ENCODE measurements at places on chromosomes 12 and 14. TPM values are rescaled to one million over a fixed set of nuclear protein-coding genes. Genes with fewer than 3 reads are reported as not detected.
A peak's percentile ranks its signal among the peaks of the same experiment; 100 is the strongest.

DNA sequence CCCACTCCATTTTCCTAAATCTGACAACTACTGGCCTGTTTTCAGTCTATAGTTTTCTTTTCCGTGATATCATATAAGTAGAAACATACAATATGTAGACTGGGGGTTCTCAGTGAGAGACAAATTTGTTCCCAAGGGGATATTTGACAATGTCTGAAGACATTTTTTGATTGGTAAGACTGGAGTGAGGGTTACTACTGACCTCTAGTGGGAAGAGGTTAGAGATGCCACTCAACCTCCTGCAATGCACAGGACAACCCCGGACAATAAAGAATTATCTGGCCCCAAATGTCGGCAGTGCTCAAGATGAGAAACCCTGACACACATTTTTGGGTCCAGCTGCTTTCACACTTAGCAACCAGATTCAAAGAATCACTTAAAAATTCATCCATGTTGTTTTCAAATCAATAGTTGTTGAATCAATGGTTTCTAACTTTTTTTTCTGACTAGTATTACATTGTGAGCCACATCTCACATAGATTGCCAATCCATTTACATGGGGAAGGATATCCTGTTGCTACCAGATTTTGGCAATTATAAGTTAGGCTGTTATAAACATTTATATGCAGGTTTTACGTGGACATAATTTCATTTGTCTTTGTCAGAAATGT lies 307.1 kb downstream of the RPL10L start:
- no peaks in the 10 kb centered on the region for H3K36me3 ChIP-seq
- DNase-seq, result no peak
- peaks cover 5% of the 10 kb centered on the region for H3K4me1 ChIP-seq
- no peaks in the 10 kb centered on the region for H3K27me3 ChIP-seq
- H3K27ac ChIP-seq, result no peak overlapping the region
- H3K4me3 ChIP-seq, result no peak overlapping the region

DNA sequence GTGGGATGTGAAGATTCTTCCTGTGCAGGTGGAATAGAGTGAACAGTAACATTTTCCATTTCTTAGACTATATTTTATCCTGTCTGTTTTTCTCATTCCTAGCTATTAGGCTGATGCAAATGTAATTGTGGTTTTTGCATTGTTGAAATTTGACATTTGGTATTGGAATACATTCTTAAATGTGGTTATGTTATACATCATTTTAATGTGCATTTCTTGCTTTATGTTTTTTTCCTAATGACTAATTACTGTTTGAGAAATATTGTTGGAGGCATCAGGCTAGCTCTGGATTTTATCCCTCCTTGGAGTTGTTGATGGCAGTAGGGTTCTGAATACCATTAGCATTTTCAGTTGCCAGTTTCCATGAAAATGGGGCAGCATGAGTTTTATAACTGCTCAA lies 75.9 kb upstream of the GNG2 start:
- H3K27ac ChIP-seq, result no peak overlapping the region
- peaks cover 3% of the 10 kb centered on the region for H3K4me1 ChIP-seq
- DNase-seq, result no peak
- H3K4me3 ChIP-seq, result no peak overlapping the region
- H3K36me3 ChIP-seq, result peaks cover 2% of the 10 kb centered on the region
- H3K27me3 ChIP-seq, result peaks cover 51% of the 10 kb centered on the region

DNA sequence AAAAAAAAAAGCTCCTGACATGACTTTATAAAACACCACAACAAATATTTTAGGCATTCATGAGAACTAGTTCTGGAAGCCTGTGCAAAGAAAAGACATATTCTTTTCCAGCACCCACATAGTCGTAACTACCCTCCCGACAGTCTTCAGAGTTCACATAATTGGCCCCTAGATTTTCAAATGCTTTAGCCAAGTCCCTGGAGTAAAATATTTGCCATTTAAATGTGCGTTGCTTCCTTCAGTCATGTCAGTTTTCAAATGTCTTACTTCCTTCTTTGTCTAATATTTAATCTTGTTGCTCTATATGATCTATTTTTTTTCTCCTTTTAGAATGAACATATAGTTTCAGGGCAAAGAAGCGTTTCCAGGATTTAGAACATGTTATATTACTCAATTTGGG lies 66.8 kb upstream of the KRAS start:
- DNase-seq, result no peak
- no peaks in the 10 kb centered on the region for H3K36me3 ChIP-seq
- H3K4me3 ChIP-seq, result no peak overlapping the region
- H3K27me3 ChIP-seq, result no peaks in the 10 kb centered on the region

The ESRRB gene
- 0.16 TPM for total RNA-seq

GRCh38 chr12:68755536-68756243 lies 9.7 kb downstream of the SLC35E3 start:
- H3K27me3 ChIP-seq, result no peaks in the 10 kb centered on the region
- no peak overlapping the region for H3K4me3 ChIP-seq
- no peak overlapping the region for H3K27ac ChIP-seq
- H3K36me3 ChIP-seq, result peaks cover 50% of the 10 kb centered on the region
- DNase-seq, result no peak

DNA sequence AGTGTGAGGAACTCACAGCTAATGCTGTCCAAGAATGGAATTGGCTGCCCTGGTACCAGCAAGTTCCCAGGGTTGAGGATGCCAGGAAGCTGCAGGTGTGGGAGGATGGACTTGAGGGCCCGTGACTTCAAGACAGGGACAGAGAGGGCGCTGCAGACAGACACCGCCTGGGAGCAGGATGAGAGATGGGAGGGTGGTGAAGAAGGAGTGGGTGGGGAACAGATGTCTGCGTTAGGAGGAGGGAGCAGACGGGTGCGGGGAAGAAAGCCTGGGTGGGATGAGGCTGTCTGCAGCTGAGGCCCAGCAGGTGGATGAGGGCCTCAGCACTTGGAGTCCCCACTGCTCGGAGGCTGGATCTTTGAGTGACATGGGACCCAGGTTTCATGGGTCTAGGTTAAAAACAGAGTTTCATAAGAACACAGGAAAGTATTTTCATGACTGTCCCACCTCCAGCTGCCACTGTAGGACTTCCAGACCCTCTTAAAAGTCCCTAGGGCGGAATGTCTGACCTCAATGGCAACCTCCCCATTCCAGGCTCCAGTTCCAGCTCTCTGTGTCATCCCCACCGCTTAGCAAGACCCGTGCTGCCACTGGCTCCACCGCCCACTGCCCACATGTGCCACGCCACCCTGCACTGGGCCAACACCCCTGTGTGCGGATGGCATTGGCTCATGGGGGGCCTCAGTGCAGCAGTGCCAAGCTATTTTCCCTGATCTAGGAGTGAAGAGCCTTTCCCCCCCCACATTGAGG lies 70.3 kb upstream of the SCN8A start:
- H3K4me1 ChIP-seq, result peaks cover 8% of the 10 kb centered on the region
- no peak overlapping the region for H3K4me3 ChIP-seq
- no peaks in the 10 kb centered on the region for H3K36me3 ChIP-seq

- H3K4me3 ChIP-seq, result no peak overlapping the region
- DNase-seq, result no peak
- H3K27ac ChIP-seq, result no peak overlapping the region
- H3K27me3 ChIP-seq, result no peaks in the 10 kb centered on the region
Observed at GRCh38 chr12:42780671-42781070, 191.1 kb upstream of the PRICKLE1 start.

The KCNH3 gene
- 2.5 TPM for total RNA-seq

GRCh38 chr12:57940052-57940914 lies 1.1 kb upstream of the ATP23 start:
- H3K27me3 ChIP-seq, result peaks cover 17% of the 10 kb centered on the region
- H3K27ac ChIP-seq, result peak overlapping the region; percentile 76
- H3K4me1 ChIP-seq, result peaks cover 26% of the 10 kb centered on the region
- peak overlapping the region; percentile 78 for H3K4me3 ChIP-seq
- no peaks in the 10 kb centered on the region for H3K36me3 ChIP-seq
- no peak for DNase-seq

GRCh38 chr14:91113829-91114078 lies at the start of gene DGLUCY:
DGLUCY (plus strand) TSS chr14:91114073; CDS start chr14:91160295, 46,222 bp downstream.
- H3K27me3 ChIP-seq, result no peaks in the 10 kb centered on the region
- peak within 1 kb of the TSS; percentile 72 for H3K4me3 ChIP-seq
- H3K36me3 ChIP-seq, result peaks cover 11% of the 10 kb centered on the region
- H3K27ac ChIP-seq, result peak within 1 kb of the TSS; percentile 93

GRCh38 chr12:58961166-58961565 lies 40.9 kb upstream of the LRIG3 start:
- DNase-seq, result no peak
- no peak overlapping the region for H3K4me3 ChIP-seq
- no peaks in the 10 kb centered on the region for H3K27me3 ChIP-seq
- H3K27ac ChIP-seq, result no peak overlapping the region

The MYF6 gene
- 0.20 TPM for total RNA-seq

DNA sequence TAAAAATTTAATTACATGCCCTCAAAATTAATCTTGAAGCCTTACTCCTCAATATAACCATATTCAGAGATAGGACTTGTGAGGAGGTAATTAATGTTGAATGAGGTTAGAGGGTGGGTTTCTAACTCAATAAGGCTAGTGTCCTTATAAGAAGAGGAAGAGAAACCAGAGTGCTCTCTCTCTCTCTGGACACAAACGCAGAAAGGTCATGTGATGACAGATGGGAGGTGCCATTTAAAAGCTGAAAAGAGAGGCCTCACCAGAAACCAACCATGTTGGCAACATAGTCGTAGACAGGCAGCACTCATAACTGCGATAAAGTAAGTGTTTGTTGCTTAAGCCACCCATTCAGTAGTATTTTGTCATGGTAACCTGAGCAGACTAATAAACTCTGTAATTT lies 378.5 kb upstream of the LMO3 start:
- H3K4me3 ChIP-seq, result no peak overlapping the region
- H3K36me3 ChIP-seq, result no peaks in the 10 kb centered on the region
- no peaks in the 10 kb centered on the region for H3K4me1 ChIP-seq
- DNase-seq, result no peak

The GLT1D1 gene
- total RNA-seq, result 1.5 TPM

DNA sequence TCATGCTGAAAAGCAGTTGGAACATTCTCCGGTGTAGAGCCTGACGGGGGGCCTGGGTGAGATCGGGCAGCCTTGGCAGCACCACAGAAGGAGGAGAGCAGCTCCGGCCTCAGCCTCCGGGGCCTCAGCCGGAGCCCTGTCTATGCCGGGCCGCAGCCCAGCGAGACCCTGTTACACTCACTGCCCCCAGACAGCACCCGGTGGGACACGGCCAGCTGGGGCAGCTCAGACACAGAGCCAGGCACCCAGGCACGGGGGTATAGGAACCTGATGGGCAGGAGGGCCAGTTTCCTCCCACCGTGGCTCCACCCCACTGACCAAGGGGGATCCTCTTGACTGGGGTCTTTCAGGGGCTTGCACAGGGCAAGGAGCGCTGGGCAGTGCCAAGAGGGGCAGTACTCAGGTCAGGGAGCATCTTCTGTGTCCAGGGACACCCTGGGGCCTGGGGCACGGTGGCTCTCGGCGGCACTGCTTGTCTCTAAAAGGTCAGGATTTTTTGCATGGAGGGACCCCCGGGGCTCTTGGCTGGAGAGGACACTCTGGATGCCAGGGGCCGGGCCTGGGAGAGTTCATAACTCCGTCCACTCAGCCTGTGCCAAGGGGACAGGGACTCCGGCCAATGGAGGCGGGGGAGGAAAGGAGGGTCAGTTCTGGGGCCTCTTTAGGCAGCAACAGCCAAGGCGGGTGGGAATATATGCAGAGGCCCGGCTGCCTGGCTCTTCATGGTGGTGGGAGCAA lies 9.4 kb downstream of the INF2 start:
- no peak for DNase-seq
- no peaks in the 10 kb centered on the region for H3K27me3 ChIP-seq
- H3K27ac ChIP-seq, result peak overlapping the region; percentile 64
- H3K4me3 ChIP-seq, result no peak overlapping the region

The YBX3 gene
- 147 TPM for total RNA-seq
